ENCODE measurements at places on chromosomes 1 and 21.

GRCh38 chr1:1429671-1430073 is 5.8 kb upstream of the VWA1 start:
- no peak for DNase-seq

GRCh38 chr1:151401125-151401788 is 1.9 kb downstream of the PSMB4 start:
- no peak for DNase-seq

GRCh38 chr1:172851077-172851476 is 192.2 kb downstream of the FASLG start:
- DNase-seq: no peak

- no peak for DNase-seq
These were observed 11.1 kb upstream of the ANGPTL1 start for GRCh38 chr1:178881950-178882349.

DNA sequence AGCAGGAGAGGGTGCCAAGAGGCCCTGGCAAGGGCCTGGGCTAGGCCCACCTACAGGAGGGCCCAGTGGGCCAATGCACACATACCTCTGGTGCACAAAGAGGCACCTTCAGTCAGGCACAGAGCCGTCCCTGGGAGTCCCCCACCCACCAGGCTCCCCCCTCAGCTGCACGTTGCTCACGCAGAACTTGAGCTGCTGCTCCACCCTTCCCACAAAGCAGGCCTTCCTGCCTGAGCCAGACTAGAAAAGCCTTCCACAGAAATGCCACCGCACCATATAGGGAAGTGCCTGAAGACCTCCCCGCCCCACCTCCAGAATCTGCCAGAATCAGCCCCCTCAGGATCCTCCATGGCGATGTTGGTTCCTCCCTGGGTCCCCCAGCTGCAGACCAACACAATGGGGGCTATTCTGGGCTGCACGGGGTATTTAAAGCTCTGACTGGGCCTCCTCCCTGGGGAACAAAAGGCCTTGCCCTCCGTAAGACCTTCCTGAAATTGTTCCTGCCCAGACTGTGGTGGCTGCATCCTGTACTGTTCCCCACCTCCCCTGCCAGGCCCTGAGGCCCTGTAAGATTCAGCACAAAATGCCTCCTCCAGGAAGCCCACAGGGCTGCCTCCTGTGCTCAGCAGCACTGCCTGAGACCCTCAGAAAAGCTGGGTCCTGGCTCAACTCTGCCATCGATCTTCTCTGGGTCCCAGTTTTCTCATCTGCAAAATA is 27.2 kb downstream of the HSPG2 start:
- DNase-seq: peak; percentile 59

DNA sequence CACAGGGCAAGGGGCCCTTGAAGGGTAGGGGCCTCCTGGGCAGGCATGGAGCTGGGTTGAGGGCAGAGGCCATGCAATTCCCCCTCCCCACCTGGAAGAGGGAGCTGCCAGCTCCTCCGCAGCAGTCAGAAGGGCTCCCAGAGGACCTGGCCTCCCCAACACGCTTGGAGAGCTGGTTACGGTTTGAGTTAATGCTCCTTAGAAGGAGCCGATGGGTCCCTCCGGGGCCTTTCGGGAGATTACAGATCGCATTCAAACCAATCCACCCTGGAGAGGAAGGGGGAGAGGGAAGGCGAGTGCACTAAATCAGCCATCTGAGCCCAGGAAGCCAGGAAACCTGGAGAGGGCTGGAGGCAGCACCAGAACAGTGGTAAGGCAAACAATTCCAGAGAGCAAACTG is 106.3 kb upstream of the CSF3R start:
- no peak for DNase-seq

GRCh38 chr21:34942911-34943310 is 106.2 kb downstream of the RUNX1 start:
- no peak for DNase-seq

DNA sequence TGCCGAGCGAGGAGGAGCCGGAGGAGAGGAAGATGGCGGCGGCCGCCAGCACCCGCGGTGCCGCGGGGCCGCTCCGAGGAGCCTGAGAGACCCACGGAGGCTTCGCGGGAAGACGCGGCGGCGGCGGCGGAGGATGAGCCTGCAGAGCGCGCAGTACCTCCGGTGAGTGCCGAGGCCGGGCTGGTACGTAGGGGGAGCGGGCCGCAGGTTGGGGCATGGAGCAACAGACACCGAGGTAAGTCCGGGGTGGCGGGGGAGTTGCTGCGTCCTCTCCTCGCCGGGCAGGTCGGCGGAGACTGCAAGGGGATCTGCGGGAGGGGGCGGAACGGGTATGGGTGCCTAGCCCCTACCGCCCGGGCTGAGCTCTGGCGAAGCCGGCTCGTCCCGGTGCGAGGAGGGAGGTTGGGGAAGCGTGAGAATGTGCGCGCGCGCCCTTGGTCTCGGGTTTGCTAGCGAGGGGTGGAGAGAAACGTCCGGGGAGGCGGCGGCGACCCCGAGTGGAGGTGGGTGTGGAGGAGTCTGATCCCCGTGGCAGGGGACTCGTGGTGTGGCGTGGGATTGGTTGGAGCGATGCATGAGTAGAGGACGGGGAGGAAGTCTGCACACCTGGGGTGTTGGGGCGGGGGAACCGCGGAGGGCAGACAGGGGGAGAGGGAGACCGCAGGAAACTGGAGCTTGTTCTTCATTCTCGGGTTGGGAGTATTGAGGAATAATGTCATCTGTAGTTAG is at the start of gene SMG7:
Gene SMG7, plus strand, starts transcription at position 12 of the 729 bp plus-strand sequence. Its CDS starts 122 bp downstream, at position 134.
- DNase-seq: no peak

- DNase-seq: no peak
These were observed 131.5 kb downstream of the MAST2 start for GRCh38 chr1:45934947-45935346.

DNA sequence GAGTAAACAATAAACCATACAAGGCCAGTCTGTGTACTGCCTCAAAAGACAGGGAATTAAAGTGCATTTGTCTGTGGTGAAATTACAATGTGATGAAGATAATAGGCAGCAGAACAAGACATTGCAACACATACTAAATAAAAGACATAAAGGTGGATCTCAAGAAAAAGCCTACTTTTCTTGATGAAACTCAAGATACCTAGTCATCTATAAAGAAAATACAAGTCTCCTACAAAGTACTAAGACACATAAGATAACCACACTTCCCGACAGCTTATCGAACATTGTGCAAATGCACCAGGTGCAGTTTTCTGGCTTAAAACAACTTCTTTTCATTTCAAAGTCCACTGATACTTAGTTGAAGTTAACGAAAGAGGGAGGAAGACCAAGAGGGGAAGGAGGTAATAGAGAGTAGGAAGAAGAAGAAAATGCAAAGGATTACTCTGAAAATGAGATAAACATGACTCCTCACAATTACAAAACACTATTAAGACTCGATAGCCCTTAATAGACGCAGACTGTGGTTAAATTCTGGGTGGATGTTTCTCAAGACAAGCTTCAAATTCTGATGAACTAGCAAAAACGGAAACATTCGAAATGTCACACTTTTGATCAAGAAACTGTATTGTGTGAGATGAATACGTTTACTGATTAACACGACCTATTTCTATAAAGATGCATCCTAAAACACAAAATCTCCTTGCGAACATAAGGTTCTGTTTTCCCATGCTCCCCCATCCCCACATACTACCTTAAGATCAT is 2.0 kb downstream of the HNRNPR start:
- DNase-seq: no peak

DNA sequence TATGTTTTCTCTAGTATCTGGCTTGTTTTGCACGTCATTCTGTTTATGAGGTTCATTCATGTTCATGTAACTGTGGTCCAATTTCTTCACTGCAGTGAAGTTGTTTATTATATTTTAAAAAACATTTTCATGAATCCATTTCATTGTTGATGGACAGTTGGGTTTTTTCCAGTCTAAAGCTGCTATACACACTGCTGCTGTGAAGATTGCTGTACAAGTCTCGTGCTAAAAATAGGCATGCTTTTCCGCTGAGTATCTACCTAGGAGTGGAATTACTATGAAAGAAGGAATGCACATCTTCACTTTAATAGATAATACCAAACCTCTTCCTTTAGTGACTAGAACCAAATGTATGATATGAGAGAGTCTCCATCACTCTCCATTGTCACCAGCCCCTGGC is 49.0 kb upstream of the ETS2 start:
- DNase-seq: peak; percentile 65

DNA sequence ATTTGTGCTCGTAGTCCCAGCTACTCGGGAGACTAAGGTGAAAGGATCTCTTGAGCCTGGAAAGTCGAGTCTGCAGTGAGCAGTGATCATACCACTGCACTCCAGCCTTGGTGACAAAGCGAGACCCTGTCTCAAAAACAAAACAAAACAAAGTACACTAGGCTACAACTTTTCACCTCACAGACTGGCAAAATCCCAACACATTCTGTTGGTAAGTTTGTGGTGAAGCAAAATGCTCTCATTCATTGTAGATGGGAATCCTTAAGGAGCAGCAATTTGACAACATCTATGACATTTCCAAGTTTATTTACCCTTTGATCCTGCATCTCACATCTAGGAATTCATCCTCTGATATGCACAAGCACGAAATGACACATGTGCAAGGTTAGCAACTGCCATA is 20.2 kb upstream of the SLC1A7 start:
- DNase-seq: no peak

DNA sequence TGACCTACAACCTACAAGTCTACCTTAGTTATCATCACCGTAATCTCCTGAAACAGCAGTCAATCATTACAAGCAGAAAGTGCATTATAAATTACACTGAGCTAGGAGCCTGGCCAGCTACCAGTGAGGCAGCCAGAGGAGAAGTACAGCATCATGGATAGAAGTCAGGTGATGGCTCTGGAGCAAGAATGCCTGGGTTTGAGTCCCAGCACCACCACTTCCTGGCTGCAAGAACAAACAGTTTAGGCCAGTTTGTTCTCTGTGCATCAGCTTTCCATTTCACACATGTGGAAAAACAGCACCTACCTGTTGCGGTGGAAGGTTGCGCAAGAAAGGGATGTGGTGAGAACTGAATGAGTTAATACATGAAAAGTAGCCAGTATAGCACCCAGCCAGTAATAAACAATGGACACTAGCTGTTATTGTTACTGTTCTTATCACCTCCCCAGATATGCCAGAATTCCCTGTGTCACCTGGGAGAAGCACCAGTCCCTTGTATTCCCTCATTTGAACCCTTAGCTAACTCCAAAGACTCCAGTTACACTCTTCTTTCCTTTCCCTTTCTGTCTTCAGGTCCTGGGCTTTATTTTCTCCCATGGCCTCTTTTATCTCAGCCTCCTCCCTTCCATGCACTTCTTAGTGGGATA is 9.0 kb downstream of the CREG1 start:
- DNase-seq: no peak

- peak; percentile 34 for DNase-seq
These were observed 60.2 kb downstream of the FASLG start for GRCh38 chr1:172719066-172719627.

GRCh38 chr1:79161077-79161476 is 154.5 kb upstream of the ADGRL4 start:
- peak; percentile 50 for DNase-seq

DNA sequence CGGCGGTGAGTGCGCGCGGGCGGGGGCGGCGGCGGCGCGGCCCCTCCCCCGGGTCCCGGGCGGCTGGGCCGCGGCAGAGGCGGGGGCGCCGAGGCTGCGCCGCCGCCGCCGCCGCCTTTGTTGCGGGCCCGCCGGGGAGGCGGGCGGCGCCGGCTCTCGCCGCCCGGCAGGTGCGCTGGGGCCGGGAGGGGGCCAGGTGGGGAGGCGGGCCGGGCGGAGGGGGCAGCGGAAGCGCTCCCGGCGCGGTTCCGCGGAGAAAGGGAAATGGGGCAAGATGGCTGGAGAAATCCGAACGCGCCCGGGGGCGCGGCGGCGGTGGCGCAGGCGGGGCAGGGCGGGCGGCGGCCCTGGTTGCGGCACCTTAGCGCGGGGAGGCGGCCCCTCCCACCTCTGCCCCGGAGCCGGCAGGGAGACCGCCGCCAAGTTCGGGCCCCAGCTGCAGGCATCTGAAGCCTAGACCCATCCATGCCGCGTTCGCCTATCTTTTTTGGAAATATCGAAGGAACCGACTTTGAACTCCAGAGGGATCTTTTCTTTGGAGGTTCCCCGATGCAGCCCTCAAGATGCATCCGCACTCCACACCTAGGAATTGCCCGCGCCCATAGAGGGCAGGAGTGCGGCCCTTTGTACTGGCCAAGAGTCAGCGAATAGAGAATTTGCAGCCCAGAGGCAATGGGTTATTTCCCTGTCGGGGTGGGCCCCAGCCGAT is 479 bp downstream of the POGK start:
- DNase-seq: peak; percentile 20

GRCh38 chr1:238334170-238334569 is 443.4 kb upstream of the ZP4 start:
- DNase-seq: no peak

DNA sequence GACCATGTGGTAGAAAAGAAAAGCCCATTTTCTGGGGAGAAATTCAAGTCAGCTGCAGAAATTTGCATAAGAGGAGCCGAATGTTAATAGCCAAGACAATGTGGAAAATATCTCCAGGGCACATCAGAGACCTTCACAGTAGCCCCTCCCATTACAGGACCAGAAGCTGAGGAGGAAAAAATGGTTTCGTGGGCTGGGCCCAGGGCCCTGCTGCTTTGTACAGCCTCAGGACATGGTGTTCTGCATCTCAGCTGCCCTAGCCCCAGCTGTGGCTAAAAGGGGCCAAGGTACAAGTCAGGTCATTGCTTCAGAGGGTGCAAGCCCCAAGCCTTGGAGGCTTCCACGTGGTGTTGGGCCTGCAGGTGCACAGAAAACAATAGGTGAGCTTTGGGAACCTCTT is 108.3 kb downstream of the DMRTB1 start:
- DNase-seq: no peak

- DNase-seq: peak; percentile 82
These were observed 69.2 kb upstream of the WLS start for GRCh38 chr1:68301471-68302001.

DNA sequence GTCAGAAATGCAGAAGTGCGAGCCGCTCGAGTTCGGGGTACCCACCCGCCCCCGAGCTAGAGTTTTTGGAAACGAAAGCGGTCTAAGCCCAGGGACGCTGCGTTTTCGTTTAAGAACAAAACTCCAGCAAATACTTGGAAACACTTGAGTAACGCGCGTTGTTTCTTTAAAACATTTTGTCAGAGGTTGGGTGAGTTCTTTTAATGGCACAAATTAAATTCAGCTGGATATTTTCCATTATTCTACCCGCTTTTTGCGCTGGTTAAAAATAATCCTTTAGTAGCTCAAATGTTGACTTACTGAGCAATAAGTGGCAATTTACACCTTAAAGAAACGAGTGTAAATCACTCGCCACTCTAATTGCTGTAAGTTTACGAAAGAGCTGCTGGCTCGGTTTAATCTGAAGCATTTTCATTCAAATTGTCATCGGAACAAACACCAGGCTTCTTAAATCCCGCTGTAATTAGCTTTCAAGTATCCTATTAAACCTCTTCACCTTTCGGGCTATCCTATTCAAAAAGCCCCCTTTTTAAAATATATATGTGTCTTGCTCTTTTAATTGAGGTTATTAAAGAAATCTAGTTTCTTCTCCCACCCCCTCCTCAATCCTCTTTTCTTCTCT is 1.5 kb downstream of the LHX8 start:
- peak; percentile 55 for DNase-seq

GRCh38 chr1:88698764-88699163 is 14.7 kb downstream of the PKN2 start:
- DNase-seq: no peak

GRCh38 chr1:235014756-235015155 is 113.9 kb downstream of the TOMM20 start:
- DNase-seq: no peak

Measured in astrocyte of the spinal cord (primary cell).